ENCODE measurements at places on chromosomes 5 and 9.

GRCh38 chr9:32523910-32524309 is 2.1 kb downstream of the RIGI start:
- no peak for DNase-seq

GRCh38 chr5:58985759-58986158 is 402.9 kb downstream of the RAB3C start:
- DNase-seq: no peak

GRCh38 chr5:2767089-2767488 is 15.6 kb upstream of the IRX2 start:
- no peak for DNase-seq

DNA sequence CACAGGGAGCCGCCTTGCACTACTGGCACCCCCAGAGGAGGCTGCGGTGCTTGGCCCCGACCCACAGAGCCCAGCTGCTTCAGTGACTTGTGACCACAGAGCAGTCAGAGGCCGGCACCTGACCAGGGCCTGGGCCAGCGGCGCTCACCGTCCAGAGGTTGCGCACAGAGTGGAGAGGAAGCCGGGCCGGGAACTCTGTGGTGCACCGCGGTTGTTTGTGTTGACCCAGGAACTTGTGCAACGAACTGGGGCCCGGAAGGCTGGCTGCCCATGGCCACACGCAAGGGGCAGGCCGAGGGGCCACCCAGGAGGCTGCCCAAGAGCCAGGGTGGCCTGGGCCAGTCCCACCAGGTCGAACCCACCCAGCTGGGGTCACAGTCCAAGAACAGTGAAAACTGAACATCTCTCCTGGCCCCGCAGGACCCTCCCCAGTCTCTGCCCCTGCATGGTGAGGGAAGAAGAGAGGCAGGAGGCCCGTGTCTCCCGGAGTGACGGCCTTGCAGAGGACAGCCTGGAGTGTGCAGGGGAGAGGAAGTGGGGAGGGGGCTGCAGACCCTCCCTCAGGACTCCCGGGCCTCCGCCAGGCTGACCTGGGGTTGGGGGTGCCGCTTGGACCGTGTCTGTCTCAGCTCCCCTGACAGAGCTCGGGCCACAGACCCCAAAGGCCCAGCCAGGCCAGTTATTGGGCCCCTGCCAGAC is 42.8 kb upstream of the EGFL7 start:
- no peak for DNase-seq

DNA sequence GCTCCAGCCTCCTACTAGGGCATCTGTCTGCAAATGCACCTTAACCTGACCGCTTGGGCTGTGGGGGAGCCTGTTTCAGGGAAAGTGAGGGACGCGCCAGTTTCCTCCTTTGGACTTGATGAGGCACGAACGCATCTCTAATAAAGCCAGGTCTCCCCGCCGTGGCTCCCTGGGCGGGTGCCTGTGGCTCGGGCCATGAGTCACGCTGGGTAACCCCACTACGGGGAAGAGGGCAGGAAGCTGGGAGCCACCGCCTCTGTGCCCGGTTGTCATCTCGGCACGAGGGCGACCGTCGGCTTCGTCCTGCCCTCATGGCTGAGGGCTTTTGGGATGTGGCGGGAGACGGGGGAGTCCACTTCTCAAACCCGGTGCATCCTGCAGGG is 12.1 kb downstream of the NOTCH1 start:
- DNase-seq: no peak
